Small intestine (tissue), 16 donors: ENCODE measurements at places on chromosomes 12 and 14. TPM values are rescaled to one million over a fixed set of nuclear protein-coding genes. Genes with fewer than 3 reads are reported as not detected.

Gene NPAS3
- not detected for polyA plus RNA-seq

Gene GLI1
- not detected for polyA plus RNA-seq

- DNase-seq, result no peak
- no peaks in the 10 kb centered on the region for H3K27me3 ChIP-seq
- H3K4me1 ChIP-seq, result no peaks in the 10 kb centered on the region
- H3K27ac ChIP-seq, result no peak overlapping the region
Observed at GRCh38 chr14:61409782-61410181, 88.4 kb downstream of the PRKCH start.

DNA sequence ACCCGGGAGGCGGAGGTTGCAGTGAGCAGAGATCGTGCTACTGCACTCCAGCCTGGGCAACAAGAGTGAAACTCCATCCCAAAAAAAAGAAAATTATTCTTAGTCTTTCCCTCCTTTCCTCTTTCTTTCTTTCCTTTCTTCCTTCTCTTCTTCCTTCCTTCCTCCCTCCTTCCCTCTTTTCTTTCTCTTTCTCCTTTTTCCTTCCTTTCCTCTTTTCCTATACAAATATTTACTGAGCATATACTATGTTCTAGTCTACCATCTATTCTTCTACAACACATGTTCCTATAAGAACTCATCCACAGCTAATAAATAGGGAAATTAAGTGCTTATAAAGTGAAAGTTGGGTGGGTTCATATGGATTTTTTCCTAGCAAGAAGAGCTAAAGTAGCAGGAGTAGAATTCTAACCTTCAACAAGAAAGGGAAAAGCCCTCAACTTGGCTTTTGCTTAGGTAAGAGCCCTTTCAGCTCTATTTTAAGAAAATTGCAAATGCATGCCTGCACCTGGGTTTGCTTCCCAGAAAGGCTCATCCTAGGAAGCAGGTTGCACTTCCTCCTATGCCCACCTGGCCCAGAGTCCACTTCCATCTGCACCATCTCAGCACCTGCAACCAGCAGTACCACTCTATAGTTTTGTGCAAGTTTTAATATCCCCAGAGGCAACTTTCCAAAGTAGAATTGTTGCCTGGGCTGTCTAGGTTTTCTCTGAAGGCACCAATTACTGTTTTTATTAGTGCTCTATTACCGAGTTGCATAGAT lies 122.0 kb upstream of the CCND2 start:
- DNase-seq, result no peak
- H3K4me1 ChIP-seq, result peaks cover 3% of the 10 kb centered on the region
- H3K36me3 ChIP-seq, result no peaks in the 10 kb centered on the region
- no peaks in the 10 kb centered on the region for H3K27me3 ChIP-seq

DNA sequence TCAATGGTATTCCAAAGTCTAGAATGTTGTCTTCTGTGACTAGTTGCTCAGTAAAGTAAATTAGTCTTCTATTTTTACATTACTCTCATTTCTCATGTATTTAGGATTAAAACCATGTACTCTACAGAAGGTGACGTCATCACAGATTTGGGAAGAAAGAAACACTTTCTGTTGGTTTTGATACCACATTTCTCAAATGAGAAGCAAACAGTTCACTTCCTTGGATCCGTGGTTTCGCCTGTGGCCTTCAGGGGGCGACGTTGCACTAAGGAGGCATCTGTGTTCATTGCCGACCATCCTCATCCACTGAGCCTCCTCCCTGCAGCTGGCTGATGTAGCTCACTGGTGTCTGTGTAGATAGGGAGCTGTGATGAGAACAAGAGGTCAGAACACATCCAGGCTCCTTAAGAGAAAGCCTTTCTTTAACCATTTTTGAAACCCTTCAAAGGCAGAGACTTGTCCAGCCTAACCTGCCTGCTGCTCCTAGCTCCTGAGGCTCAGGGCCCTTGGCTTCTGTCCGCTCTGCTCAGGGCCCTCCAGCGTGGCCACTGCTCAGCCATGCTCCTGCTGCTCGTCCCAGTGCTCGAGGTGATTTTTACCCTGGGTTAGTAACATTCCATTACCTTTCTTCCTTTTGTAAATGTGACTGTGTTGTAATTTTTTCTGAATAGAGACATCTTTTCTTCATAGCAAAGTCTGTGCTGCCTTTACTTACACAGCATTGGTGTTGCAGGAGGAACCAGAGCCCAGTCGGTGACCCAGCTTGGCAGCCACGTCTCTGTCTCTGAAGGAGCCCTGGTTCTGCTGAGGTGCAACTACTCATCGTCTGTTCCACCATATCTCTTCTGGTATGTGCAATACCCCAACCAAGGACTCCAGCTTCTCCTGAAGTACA lies 220.6 kb upstream of the OR4E1 start:
- H3K36me3 ChIP-seq, result no peaks in the 10 kb centered on the region
- no peak for DNase-seq
- H3K4me1 ChIP-seq, result no peaks in the 10 kb centered on the region
- H3K27ac ChIP-seq, result no peak overlapping the region
- H3K4me3 ChIP-seq, result no peak overlapping the region

DNA sequence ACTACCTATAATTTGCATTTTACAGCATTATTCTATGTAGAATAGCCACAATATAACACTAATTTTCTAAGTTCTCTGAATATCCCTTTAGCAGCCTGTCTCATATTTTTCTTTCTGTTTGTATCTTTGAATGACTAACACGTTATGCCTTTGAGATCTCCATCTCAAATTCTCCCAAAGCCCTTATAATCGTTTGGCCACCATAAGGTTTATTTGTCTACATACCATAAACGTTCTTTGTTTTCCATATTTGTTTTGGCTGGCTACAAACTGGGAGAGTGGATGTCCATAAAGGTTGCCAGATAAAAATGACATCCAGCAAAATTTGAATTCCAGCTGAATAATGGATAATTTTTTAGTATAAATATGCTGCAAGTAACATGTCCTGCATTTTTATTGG lies 203.7 kb downstream of the STXBP6 start:
- DNase-seq, result no peak
- no peak overlapping the region for H3K4me3 ChIP-seq
- no peaks in the 10 kb centered on the region for H3K4me1 ChIP-seq
- H3K27ac ChIP-seq, result no peak overlapping the region

- no peak overlapping the region for H3K27ac ChIP-seq
- H3K36me3 ChIP-seq, result no peaks in the 10 kb centered on the region
- H3K27me3 ChIP-seq, result peaks cover 2% of the 10 kb centered on the region
- H3K4me3 ChIP-seq, result no peak overlapping the region
- DNase-seq, result no peak
Observed at GRCh38 chr12:230925-231671, 17.1 kb upstream of the SLC6A12 start.

DNA sequence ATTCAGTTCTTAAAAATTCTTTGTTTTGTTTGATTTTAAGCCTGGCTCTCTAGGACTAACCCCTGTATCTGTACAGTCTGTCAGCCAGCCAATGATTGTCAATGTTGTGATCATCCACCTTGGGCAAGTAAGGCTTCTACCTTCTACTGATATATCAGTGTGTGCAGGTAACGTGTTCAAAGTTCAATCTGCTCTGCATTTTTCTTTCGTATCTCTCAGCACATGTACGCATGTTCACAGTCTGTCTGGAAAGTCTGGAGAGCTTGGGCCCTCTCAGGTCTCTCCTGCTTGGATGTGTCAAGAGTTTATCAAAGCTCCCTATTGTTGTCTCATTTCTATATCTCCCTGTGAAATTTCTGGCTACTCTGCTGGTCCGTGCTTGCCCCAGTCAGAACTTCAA lies 138.6 kb upstream of the VRK1 start:
- no peaks in the 10 kb centered on the region for H3K36me3 ChIP-seq
- no peak overlapping the region for H3K4me3 ChIP-seq
- H3K27ac ChIP-seq, result peak overlapping the region; percentile 73
- no peaks in the 10 kb centered on the region for H3K4me1 ChIP-seq
- DNase-seq, result peak; percentile 75
